ENCODE measurements at places on chromosomes 3 and 15.

DNA sequence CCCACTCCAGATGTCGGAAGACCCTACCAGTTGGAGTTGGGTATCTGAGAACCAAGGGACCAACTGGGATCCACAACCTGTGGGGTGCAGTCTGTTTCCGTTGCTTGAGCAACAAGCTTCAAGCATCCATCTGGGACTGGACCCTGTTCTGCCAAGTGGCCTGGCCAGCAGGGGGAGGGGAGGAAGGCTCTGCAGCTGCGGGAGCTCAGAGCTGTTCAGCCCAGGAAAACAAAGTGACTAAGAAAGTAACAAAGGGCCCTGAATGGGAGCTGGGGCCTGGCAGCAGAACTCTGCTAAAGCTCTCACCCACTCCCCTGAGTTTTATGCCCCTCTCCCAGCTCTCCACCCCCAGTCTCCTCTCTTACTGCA, 2.7 kb downstream of the TYRO3 start:
- no peak for DNase-seq

DNA sequence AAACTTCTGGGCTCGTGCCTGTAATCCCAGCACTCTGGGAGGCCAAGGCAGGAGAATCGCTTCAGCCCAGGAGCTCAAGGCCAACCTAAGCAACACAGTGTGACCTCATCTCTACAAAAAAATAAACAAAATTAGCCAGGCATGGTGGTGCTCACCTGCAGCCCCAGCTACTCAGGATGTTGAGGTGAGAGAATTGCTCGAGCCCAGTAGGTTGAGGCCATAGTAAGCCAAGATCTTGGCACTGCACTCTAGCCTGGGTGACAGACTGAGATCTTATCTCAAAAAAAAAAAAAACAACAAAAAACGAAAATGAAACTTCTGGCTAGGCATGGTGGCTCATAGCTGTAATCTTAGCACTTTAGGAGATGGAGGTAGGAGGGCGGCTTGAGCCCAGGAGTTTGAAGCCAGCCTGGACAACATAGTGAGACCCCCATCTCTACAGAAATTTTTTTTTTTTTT, 53.7 kb downstream of the PIK3CB start:
- DNase-seq = no peak

DNA sequence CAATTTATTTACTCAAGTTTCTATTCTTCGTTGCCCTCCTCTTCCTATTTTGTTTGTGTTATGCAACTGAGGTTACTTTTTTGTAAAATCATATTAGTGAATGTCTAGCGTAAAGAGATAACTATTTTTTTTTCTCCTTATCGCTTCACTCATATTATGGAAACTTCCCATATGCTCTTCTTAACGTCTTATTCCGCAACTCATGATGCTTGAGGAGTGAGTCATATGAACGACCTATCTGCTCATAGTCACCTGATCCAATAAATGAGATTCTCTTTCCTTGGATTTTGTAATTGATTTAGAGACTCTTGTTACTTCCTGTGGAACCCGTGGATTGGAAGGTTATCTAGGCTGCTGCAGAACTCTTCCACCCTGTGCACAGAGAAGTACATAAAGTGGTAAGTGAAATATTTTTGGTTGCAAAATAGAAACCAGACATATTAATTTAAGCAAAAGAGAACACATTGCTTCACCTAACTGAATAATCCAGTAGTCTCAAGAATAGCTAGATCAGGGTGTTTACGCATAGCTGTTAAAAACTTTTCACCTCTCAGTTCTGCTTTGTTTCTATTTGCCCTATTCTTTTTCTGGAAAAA, 719.3 kb upstream of the SGO1 start:
- DNase-seq = no peak

DNA sequence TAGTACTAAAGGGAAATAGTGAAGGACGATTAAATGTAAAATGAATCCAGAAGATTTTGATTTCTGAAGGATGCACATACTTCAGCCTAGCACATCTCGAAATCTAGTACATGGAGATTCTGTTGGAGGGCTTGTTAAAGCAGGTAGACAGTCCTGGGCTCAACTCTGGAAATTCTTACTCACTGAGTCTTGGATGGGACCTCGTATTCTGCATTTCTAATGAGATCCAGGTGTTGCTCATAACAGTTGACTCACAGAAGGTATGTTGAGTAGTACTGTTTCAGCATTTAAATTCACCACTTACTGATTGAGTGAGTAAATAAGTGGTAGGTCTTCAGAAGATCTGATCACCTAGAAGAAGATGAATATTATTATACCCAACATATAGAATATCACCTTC, 623.4 kb upstream of the SGO1 start:
- DNase-seq = no peak
